Upper lobe of left lung (tissue), 6 donors: ENCODE measurements at places on chromosomes 7 and 10. TPM values are rescaled to one million over a fixed set of nuclear protein-coding genes. Genes with fewer than 3 reads are reported as not detected.
A peak's percentile ranks its signal among the peaks of the same experiment; 100 is the strongest.

C10orf105 gene
- 0.15 TPM for total RNA-seq

GRCh38 chr10:91191584-91191919 lies 28.9 kb upstream of the PCGF5 start:
- no peak for DNase-seq

DNA sequence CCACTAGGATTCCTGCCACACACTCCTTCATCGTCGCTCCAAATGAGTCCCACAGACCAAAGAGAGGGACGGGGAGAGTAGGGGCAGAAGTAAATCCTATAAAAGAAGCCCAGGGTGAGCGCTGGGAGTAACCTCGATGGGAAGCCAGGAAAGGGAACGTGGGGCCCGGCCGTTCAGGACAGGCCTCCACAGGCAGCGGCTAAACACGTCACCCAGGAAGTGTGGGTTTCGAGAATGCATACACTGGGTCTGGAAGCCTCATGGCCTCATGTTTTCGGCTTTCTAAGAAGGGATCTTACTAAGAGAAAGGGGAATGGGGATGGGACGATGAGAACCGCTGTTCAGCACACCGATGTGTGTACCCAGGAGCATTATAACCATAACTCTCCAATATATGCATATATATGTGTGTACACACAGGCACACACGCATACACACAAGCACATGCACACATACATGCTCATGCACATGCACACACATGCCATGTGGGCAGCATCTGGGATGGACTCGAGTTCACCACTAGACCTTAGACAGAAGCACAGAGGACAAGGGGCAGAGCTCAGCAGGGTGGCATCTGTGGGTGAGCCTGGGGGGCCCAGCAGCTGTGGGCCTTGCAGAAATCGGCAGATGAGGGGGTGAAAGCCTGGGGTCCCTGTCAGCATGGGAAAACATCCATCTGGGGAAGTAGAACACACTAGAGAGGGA lies 14.8 kb upstream of the CNPY1 start:
- no peak for DNase-seq

ANKRD22 gene
- not detected for total RNA-seq

DNA sequence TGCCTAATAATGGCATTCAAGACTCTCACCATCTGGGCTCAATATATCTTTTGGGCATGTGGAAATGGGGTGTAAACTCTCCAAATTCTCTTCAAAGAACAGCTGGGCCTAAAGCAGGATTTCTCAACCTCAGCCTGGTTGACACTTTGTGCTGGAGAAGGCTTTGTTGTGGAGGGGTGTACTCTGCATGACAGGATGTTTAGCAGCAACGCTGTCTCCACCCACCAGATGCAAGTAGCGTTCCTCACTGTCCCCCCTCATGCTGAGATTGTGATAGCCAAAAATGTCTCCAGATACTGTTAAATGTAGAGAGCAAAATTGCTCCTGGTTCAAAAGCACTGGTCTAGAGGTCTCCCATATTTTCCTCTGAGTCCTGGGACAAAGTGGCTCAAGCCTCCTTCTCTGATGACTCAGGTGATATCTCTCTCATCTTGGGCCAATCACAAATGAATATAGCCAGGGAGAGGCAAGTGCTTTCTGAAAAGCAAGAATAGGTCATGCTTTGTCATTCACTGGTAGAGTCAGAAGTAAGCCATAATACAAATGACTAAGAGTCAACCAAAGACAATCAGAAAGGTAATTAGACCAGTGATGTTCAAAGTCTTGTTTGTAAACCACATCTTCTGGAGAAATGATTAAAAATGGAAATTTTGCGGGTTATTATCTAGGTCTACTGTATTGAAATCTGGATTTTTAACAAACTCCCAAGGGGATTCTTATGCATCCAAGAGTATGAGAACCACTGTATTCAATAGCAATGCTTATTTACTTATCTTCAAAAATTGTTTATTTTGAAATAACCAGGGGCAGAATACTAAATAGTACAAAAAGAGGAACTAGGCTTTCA lies 330.8 kb downstream of the PTEN start:
- DNase-seq, result no peak

- no peak for DNase-seq
Observed at GRCh38 chr7:105897999-105898398, 21.6 kb upstream of the ATXN7L1 start.

DNA sequence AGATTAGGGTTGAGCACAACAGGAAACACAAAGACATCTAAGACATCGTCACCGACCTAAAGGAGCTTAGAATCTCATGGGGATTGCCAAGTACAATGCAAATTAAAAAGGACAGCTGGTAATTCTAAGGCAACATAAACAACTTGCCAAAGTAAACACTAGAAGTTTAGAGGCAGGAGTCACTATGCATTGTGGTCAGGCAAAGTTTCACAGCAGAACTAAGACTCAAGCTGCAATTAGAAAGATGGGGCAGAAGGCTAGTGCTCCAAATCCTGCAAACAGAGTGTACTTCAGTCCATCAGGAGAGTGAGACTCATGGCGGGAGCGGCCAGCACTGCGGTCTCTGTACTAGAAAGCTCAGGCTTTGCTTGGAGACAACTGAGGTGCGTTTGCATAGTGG lies 52.7 kb downstream of the HIPK2 start:
- no peak for DNase-seq

GRCh38 chr10:86244297-86245014 lies 122.1 kb downstream of the GRID1 start:
- peak; percentile 62 for DNase-seq

CHRM2 gene
- 1.3 TPM for total RNA-seq

DNA sequence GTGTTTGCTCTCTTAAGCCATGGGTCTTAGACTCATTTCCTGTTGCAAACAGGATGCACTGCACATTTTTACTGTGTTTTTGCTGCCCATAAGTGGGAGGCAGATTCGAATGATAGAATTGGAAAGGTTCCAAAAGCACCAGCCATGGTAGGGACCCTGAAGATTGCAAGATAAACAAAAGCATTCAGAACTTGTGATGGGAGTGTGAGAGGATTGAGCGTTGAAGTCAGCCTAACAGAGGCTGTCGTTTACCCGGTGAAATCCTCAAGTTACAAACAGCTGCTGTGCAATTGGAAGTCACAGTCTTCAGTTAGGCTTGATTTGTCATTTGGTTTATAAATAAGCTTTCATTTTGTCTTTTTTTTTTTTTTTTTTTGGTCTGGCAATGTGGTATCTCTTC lies 192.7 kb upstream of the MKI67 start:
- no peak for DNase-seq

- DNase-seq, result no peak
Observed at GRCh38 chr7:33721895-33722294, 183.4 kb upstream of the BMPER start.

SUGCT gene
- 1.7 TPM for total RNA-seq

- DNase-seq, result no peak
Observed at GRCh38 chr7:80277434-80278427, 143.1 kb downstream of the GNAI1 start.

ARPC1A gene
- total RNA-seq, result 107 TPM

GRCh38 chr10:23314835-23315239 lies 29.8 kb downstream of the C10orf67 start:
- DNase-seq, result no peak

DNA sequence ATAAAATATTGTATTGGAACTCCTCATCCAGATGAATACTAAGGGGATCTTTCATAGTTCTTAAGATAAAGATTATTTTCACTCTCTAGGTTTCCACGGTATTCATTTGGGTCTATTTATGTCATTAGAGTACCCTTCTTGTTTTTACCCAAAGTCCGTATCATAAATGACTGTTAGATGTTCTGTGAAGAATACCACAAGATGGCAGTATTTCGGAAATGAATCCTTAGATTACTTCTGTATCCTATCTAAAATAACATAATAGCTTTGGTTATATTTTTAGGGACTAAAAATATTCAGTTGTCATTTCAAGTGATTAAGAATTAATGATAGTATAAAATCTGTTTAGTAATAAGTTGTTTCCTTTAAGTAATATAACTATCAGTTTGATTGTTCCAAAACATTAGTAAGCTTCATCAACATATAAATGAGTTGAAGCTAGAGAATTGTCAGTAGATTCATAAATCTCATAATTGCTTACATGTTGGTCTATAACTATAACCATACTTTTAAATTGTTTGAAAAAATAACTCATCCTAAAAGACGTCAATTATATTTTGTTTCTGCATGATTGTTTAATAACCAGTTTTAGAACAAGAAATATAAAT lies 337.5 kb upstream of the KCND2 start:
- no peak for DNase-seq

DNA sequence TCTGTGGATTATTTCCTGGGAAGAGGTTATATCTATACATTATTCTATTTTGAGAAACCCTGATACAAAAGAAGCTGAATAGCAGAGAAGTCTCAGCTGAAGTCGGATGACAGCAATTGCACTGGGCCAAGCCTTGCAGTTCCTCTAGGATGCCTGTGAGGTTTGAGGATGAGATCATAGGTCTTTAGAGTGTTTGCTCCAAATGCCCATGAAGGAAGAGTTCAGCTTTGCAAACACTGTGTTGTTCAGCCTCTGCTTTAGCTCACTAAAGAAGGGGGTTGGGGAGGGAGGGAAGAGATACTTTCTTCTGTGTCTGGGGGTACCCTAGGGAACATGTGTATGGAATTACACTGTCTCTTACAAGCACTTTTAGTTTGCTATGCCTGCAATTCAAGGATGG lies 282.5 kb upstream of the NRP1 start:
- DNase-seq, result no peak

PPIA gene
- 1,111 TPM for total RNA-seq

GRCh38 chr7:102912742-102913141 lies at the start of gene LRRC17:
Gene LRRC17 (plus strand): TSS chr7:102913000. CDS start chr7:102933914, 20,914 bp downstream.
- no peak for DNase-seq

GRCh38 chr7:20064974-20065862 lies 152.0 kb downstream of the MACC1 start:
- DNase-seq, result no peak

GRCh38 chr10:639001-639750 lies 50.3 kb downstream of the DIP2C start:
- no peak for DNase-seq

DNA sequence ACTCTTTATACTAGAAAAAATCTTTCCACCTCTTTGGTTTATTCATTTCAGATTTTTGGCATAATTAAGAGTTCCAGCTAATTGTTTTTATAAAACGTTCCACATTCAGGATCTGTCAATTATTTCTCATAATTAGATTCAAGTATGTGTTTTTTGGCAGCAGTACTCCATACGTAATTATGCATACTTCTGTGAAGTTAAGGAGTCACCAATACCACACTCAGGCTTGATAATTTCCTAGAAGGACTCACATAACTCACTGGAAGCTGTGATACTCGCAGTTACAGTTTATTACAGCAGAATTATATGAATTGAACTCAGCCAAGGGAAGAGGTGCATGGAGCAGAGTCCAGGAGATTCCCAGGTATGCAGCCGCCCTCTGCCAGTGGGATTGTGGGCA lies 290.5 kb upstream of the AKR1E2 start:
- no peak for DNase-seq

DNA sequence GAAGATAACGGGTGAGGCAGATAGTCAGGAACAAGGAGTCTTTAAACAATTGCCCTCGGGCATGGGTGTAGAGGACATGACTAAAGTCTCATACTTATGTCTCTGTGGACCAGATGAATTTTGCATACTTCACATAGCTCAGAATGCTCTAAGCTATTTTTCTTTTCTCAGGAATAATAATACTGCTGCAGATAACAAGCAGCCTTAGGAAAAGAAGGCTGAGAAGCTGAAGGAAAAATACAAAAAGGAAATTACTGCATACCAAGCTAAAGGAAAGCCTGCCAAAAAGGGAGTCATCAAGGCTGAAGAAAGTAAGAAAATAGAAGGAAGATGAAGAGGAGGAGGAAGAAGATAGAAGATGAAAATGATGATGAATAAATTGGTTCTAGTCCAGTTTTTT lies 13.4 kb upstream of the ERCC6 start:
- DNase-seq, result no peak

GPR37 gene
- 0.15 TPM for total RNA-seq

FIGNL1 gene
- 7.0 TPM for total RNA-seq

- peak; percentile 86 for DNase-seq
Observed at GRCh38 chr7:266851-267840, 22.8 kb upstream of the FOXL3 start.

UTF1 gene
- total RNA-seq, result 0.26 TPM

SDK1 gene
- 9.4 TPM for total RNA-seq

- no peak for DNase-seq
Observed at GRCh38 chr7:117053432-117053831, 100.1 kb downstream of the ST7 start.

CCL24 gene
- 7.6 TPM for total RNA-seq

STEAP2 gene
- 6.8 TPM for total RNA-seq

DNA sequence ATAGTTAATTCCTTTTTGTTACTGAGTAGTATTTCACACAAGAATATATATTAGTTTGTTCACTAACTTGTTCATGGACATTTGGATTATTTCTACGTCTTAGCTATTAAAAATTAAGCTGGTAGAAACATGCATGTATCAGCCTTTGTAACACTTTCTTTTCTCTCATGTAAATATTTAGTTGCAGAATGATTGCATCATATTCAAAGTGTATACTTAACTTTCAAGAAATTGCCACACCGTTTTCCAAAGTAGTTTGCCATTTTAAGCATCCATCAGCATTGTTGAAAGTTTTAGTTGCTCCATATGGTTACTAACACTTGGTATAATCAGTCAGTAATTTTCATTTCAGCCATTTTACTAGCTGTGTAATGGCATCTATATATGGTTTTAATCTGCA lies 666.9 kb downstream of the NXPH1 start:
- no peak for DNase-seq

GRCh38 chr10:98038288-98038687 lies 7.9 kb upstream of the CRTAC1 start:
- DNase-seq, result peak; percentile 70
